Mesothelial cell of epicardium (in vitro differentiated cells): ENCODE measurements at places on chromosomes 4 and X.

DNA sequence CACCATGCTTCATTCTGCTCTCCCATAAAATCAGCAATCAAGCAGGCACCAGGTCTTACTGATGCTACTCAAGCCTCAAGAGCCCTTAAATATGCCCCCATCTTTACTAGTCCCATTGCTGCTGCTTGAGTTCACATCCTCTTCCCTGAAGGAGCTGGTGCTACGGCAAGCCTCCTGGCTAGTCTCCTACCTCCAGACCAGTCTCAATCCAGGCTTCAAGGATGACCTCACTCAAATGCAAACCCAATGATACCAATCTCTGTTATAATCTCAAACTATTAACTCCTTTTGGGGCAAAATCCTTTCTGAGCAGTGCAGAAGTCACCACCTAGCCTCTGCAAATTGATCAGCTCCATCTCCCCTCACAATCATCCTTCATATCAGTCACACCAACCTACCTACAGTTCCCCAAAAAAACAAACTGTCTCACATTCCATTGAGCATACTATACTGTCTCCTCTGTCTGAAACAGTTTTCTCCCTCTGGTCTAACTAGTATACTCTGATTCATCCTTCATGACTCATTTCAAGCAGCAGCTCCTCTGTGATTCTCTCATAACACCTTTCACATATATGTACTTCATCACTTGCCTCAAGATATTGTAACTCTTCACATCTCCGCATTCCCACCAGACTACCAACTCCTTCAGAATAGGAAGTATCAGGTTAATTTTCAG lies 30.0 kb downstream of the PAPSS1 start:
- no peaks in the 10 kb centered on the region for H3K4me1 ChIP-seq
- H3K27me3 ChIP-seq: no peaks in the 10 kb centered on the region
- H3K36me3 ChIP-seq: peaks cover 38% of the 10 kb centered on the region
- DNase-seq: no peak

DNA sequence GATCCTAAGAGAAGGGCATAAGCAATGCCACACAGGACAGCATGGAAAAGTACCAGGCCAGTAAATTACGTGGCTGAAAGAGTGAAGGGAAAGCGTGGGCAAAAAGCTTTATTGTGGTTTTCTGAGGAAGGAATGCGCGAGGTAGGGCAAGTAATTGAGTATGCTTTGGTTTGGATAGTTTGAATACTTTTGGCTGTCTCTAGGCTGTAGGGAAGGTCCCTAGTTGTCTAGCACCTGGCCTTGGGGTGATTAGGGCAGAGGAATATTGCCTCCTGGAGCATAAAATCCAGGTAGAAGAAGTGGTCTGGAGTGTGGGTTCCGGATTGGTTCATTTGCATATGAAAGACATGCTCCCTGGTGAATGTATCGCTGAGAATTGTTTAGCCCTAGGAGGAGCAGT lies 46.4 kb upstream of the NALF2 start:
- DNase-seq: no peak
- H3K4me3 ChIP-seq: no peak overlapping the region
- no peaks in the 10 kb centered on the region for H3K4me1 ChIP-seq

DNA sequence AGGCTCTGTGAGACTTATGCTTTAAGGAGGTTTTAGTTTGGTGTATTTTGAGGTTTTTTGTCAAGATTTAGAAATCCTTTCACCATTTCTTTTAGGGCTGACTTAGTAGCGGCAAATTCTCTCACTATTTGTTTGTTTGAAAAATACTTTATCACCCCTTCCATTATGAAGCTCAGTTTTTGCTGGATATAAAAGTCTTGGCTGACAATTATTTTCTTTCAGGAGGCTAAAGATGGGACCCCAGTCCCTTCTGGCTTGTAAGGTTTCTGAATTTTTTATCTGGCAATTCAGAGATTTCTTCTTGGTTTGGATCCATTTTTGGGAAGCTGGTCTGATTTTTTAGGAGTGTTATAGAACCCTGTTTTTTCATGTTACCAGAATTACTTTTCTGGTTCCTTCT lies 88.5 kb downstream of the ACTRT1 start:
- H3K4me1 ChIP-seq: no peaks in the 10 kb centered on the region
- no peak for DNase-seq
- H3K27me3 ChIP-seq: no peaks in the 10 kb centered on the region
- H3K27ac ChIP-seq: no peak overlapping the region
- no peak overlapping the region for H3K4me3 ChIP-seq
- no peaks in the 10 kb centered on the region for H3K36me3 ChIP-seq

DNA sequence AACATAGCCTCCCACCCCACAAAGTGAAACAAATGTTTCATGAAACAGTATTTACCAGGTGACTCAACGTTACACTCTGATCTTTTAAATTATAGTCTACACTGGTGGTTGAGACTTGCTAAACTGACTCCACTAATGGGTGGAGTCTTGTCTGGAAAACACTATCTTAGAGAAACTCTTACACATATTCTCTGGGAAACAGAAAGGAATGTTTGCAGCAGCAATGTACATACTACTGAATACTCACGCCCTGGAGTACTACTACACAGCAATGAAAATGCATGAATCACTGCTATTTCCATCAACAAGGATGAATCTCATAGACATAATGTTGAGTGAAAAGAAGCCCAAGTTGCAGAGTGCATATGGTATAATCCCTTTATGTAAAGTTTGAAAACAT lies 208.5 kb upstream of the IGFBP7 start:
- H3K4me1 ChIP-seq: peaks cover 5% of the 10 kb centered on the region
- no peaks in the 10 kb centered on the region for H3K36me3 ChIP-seq
- DNase-seq: no peak
- no peak overlapping the region for H3K4me3 ChIP-seq

DNA sequence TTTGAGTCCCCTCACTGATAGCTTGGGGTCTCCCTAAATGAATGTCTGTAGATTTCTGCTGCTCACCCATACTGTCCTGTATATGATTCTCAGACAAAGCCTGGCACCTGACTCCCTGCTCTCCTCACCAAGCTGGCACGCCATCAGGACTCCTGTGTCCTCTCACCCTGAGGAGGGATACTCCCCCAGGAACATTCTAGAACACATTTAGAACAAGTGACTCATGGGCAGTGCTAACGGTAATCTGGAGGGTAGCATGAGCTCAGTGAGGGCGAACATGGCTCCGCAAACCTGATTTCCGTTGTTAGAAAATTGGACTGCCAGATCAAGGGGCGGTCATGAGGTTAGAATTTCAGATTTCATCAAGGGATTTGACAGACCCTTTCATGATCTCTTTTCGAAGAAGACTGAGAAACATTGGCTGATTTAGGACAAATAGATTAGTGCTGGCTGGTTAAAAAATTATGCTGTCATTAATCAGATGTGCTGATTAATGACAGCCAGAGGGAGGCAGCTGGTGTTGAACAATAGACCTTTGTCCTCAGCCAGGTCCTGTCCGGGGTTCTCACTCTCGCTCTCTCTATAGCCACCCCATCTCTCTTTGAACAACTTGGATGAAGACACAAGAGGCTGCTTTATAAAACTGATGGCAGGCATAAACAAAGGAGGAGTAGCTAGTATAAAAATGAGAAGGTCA lies 244.3 kb downstream of the PTTG2 start:
- H3K4me1 ChIP-seq: no peaks in the 10 kb centered on the region
- no peaks in the 10 kb centered on the region for H3K27me3 ChIP-seq
- no peak overlapping the region for H3K4me3 ChIP-seq
- H3K36me3 ChIP-seq: no peaks in the 10 kb centered on the region
